ENCODE measurements at places on chromosomes 7 and 10. TPM values are rescaled to one million over a fixed set of nuclear protein-coding genes. Genes with fewer than 3 reads are reported as not detected.

The SPDYE8 gene
- total RNA-seq: not detected

The KCP gene
- total RNA-seq: 0.16 TPM

The CPXM2 gene
- total RNA-seq: not detected

- DNase-seq: peak; percentile 64
These were observed 4.8 kb downstream of the STRIP2 start for GRCh38 chr7:129438839-129439651.
